Activated CD4-positive, alpha-beta T cell treated with anti-CD3 and anti-CD28 coated beads for 48 hours (primary cell): ENCODE measurements at places on chromosomes 3 and 15.

GRCh38 chr15:40412095-40412759 lies 6.6 kb downstream of the IVD start:
- DNase-seq, result no peak

DNA sequence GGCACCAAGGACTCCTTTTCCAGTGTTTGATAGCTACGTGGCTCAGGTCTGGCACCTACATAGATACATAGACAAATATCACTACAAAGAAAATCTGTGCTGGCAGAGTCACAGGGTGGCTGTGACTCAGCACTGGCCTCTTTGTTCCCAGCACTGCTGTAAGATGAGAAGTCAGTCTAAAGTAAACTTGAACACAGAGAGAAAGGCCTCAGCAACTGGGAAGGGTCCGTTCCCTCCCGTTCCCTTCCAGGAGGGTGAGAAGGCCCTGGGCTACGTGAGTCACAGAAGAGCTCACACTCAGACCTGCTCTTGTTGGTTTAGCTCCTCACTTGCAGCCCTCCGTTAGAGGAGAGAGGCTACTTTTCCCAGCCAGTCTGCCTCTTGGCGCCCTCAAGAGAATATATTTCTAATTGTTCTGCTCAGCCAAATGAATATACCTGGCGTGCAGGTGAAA lies 23.1 kb downstream of the ANXA2 start:
- DNase-seq, result no peak

DNA sequence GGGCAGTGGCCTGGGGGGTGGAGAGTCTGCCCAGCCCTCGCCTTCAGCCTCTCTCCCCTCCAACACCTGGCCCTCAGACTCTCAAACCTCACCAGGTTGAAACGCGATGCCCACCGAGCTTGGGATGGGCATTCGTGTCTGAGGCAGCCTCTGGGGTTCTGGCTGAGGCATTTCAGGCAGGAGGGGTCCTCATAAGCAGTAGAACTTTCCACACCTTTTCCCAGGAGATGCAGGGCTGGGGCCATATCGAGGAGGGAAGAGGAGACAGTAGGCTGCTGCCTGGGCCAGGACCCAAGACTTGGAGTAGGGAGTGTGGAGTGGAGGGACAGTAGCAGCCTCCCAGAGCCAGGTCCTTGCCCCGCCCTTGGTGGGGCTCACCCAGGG lies 24.6 kb downstream of the ACAA1 start:
- peak; percentile 1 for DNase-seq

DNA sequence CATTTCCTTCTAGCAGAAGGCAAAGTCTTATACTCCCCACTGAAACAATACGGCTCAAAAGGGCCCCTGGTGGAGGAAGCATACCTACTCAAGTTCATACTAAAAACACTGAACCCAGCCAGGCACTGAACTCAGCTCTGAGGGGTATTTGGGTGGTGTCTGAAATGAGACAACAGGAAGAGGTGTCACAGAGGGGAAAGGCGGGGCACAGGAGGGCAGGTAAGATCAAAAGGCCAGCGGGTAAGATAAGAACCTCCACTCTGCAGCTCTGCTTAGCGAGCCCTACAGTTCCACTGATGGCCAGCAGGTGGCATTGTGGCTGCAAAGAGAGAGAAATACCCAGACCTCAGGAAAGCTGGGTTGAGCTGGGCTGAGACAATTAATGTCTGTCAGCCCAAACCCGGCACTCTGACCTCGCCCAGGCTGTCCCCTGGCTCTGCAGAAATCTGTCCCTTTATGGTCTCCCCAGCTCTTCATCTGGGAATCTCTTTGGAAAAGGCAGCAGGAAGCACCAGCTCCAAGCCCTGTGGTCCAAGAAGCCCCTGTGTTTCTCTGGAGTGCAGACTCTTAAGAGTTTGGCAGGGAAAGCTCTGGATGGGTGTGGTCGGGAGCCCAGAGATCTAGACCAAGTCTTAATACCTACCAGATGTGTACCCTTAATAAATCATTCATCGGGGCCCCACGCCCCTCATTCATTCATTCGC lies 8.4 kb downstream of the MFGE8 start:
- DNase-seq, result peak; percentile 94

DNA sequence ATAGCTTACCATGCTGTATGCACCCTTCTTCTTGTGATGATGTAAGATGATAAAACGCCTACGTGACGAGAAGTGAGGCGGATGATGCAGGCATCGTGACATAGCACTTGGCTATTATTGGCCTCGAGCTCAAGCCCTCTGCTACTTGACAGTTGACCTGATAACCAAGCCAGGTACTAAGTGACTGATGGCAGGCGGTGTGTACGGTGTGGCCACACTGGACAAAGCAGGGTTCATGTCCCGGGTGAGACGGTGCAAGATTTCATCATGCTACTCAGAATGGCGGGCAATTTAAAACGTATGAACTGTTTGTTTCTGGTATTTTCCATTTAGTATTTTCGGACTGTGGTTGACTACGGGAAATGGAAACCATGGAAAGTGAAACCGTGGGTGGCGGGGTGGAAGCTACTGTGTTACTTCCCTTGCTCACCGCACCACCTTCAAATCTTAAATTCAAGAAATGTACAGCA lies 57.7 kb downstream of the SLC12A8 start:
- DNase-seq, result peak; percentile 49

GRCh38 chr3:27712136-27713077 lies 9.7 kb downstream of the EOMES start:
- peak; percentile 85 for DNase-seq

GRCh38 chr3:138297059-138297607 lies 32.5 kb downstream of the NME9 start:
- peak; percentile 27 for DNase-seq

GRCh38 chr15:71051539-71051938 lies 63.7 kb upstream of the THSD4 start:
- DNase-seq, result no peak

- no peak for DNase-seq
Observed at GRCh38 chr3:151436675-151437446, 24.0 kb downstream of the IGSF10 start.

DNA sequence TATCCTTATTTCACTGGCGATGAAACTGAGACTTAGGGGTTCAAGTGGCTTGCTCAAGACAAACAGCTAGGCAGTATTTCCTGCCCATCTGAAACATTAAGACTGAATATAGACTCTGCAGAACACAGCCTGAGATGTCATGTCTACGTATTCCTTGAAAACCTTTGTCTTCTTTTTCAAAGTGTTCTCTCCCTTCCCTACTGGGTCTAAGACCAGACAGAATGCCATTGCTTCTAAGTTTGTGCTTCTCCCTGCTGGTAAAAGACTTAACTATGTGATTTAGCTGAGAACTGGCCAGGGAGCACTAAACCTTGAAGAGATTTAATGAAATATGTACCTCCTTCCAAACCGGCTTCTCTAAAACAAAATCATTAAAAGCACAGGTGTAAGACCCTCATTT lies 9.9 kb downstream of the BCL6 start:
- no peak for DNase-seq

GRCh38 chr3:12286927-12287726 lies 1.7 kb upstream of the PPARG start:
- peak; percentile 24 for DNase-seq

DNA sequence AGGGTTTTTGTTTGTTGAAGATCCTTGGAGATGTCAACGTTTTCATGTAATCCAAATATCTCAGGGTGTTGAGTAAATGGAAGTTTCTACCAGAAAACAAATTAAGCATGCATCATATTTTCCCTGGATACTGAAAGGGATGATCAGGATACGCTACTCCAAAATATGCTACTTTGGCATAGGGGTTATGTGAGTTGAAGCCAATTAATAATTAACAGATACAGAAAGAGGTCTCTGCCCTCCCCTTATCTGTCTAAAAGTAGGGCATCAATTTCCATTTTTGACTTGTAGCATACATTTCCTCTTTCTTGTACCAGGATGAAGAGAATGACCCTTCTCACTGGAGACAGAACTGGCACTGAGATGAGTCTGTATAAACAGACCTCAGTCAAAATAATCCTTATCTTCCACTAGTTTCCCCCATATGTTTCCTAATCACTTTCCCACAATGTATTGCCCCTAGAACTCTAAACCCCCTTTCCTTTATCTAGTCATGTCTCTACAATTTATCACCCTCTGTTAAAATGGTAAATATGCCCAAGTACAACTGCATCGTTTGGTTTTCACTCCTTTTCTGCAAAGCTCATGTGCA lies 17.4 kb upstream of the ASB14 start:
- DNase-seq, result no peak
